ENCODE measurements at places on chromosomes 7 and 10. TPM values are rescaled to one million over a fixed set of nuclear protein-coding genes. Genes with fewer than 3 reads are reported as not detected.

The ANKRD30A gene
- total RNA-seq, result not detected

The AKR1D1 gene
- total RNA-seq, result not detected

The WNT2 gene
- total RNA-seq, result not detected

The KIF20B gene
- 86.2 TPM for total RNA-seq

The COL17A1 gene
- total RNA-seq, result not detected

The CPVL gene
- not detected for total RNA-seq

The CHN2 gene
- 0.25 TPM for total RNA-seq

The MLLT10 gene
- 34.1 TPM for total RNA-seq

The CLRN3 gene
- total RNA-seq, result not detected

The RPP38 gene
- total RNA-seq, result 27.1 TPM

The WDFY4 gene
- 0.07 TPM for total RNA-seq

The DIP2C gene
- 0.76 TPM for total RNA-seq

The TRIM56 gene
- total RNA-seq, result 35.3 TPM

The SCRN1 gene
- total RNA-seq, result 3.8 TPM

The LRRC18 gene
- total RNA-seq, result not detected

The ADO gene
- total RNA-seq, result 23.2 TPM

The OPN1SW gene
- not detected for total RNA-seq

The NRG3 gene
- total RNA-seq, result not detected

The NEUROG3 gene
- 0.21 TPM for total RNA-seq

Measured in activated CD4-positive, alpha-beta T cell treated with anti-CD3 and anti-CD28 coated beads for 36 hours (primary cell).